ENCODE measurements at places on chromosomes 2 and 18.

- no peak for DNase-seq
These were observed 929.9 kb upstream of the FANCL start for GRCh38 chr2:59171019-59171418.

DNA sequence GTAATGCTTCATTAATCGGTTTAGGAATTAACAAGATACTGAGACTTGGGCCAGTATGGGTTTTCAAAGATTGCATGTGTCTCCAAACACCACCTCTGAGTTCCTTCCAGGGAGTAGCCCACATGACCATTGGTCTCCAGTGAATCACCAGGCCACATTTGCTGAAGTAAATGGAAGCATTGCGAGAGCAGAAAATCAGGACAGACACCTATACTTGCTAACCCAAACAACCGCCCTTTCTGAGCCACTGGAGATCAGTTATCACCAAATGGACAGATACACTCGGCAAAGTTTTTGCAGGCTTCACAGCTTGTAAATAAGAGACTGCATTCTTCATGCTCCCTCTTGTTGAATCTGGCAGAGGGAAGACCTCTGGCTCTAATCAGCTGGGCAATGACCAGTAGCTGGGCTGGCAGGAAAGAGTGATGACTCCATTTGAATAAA lies 40.9 kb downstream of the GATA6 start:
- DNase-seq, result peak; percentile 68

DNA sequence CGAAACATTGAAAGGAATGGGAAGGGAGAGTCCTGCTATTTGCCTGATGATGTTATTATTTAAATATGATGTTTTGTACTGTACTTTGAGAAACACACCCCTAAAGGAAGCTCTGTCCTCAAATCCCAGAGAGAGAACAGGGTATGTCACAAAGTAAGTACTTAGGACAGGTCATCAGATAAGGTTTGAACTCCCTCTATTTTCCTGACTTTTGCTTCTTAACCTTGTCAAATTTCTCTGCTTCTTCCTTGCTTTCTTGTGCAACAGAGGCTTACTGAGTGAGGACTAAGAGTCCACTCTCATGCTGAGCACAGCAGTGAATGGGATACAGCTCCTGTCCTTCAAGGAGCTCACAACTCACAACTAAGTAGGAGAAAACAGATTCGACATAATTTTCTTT lies 3.7 kb downstream of the DGUOK start:
- DNase-seq, result no peak

DNA sequence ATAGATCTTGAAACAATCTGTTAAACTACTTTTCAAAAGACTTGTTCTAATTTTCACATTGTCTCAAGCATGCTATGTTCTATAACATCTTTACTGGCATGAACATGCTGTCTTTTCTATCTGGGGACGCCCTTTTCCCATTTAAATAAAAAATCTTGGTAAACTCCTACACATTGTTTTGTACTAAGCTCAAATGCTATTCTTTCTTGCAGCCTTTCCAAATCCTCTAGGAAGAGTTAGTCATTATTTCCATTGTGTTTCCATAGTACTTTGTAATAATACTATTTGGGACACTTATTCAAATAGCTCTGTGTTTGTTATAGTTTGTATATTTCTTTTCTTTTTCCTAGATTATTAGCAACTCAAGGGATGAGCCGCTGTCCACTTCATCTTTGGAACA lies 828.6 kb upstream of the FSHR start:
- DNase-seq, result no peak

- peak; percentile 78 for DNase-seq
These were observed 85.8 kb upstream of the SETBP1 start for GRCh38 chr18:44594799-44595467.

Measured in endothelial cell of umbilical vein (primary cell).